ENCODE measurements at places on chromosomes 6 and 20. TPM values are rescaled to one million over a fixed set of nuclear protein-coding genes. Genes with fewer than 3 reads are reported as not detected.

CRISP2 gene
- total RNA-seq = not detected

FOXC1 gene
- 6.0 TPM for total RNA-seq

HIVEP2 gene
- 3.9 TPM for total RNA-seq

SYNGAP1 gene
- 3.5 TPM for total RNA-seq

OXT gene
- not detected for total RNA-seq

TLDC2 gene
- total RNA-seq = not detected

WFDC5 gene
- total RNA-seq = not detected

THBD gene
- total RNA-seq = 35.3 TPM

NOL7 gene
- total RNA-seq = 72.5 TPM

NMBR gene
- not detected for total RNA-seq

BEND3 gene
- total RNA-seq = 3.3 TPM

DEFB129 gene
- not detected for total RNA-seq

UBR2 gene
- 7.5 TPM for total RNA-seq

ARFGAP1 gene
- total RNA-seq = 89.8 TPM

RAB32 gene
- 46.2 TPM for total RNA-seq

RSPH9 gene
- 0.13 TPM for total RNA-seq

SDC4 gene
- total RNA-seq = 136 TPM

HLA-DOB gene
- 0.13 TPM for total RNA-seq

DPPA5 gene
- total RNA-seq = not detected

CLPSL2 gene
- 1.4 TPM for total RNA-seq

CD83 gene
- total RNA-seq = 1.9 TPM

MMP24 gene
- total RNA-seq = 20.6 TPM

KIF25 gene
- not detected for total RNA-seq

FOXQ1 gene
- 3.5 TPM for total RNA-seq

DUSP15 gene
- total RNA-seq = 0.95 TPM

VIP gene
- not detected for total RNA-seq

TRDN gene
- total RNA-seq = not detected

C6orf136 gene
- total RNA-seq = 13.3 TPM

CDH4 gene
- total RNA-seq = 7.8 TPM

TMEM200A gene
- total RNA-seq = 0.08 TPM

MMS22L gene
- total RNA-seq = 8.4 TPM

SIRPB1 gene
- total RNA-seq = 0.90 TPM

IYD gene
- total RNA-seq = not detected

OR2B6 gene
- not detected for total RNA-seq

VSX1 gene
- total RNA-seq = 1.6 TPM

BTN1A1 gene
- not detected for total RNA-seq

HSPA12B gene
- total RNA-seq = 0.29 TPM

SCAF8 gene
- 18.2 TPM for total RNA-seq

SRC gene
- 155 TPM for total RNA-seq

WFDC12 gene
- total RNA-seq = not detected

JPH2 gene
- 0.88 TPM for total RNA-seq

ELOVL4 gene
- 1.6 TPM for total RNA-seq

ADGRB3 gene
- total RNA-seq = not detected

NOX3 gene
- total RNA-seq = not detected

STMN3 gene
- 6.7 TPM for total RNA-seq

All from A549 treated with RU486 at 1 μM for 4 hours (cell line).